ENCODE measurements at places on chromosomes 12 and 14. TPM values are rescaled to one million over a fixed set of nuclear protein-coding genes. Genes with fewer than 3 reads are reported as not detected.

GRCh38 chr12:2820432-2820831, 8.0 kb downstream of the ITFG2 start:
- DNase-seq: no peak

DNA sequence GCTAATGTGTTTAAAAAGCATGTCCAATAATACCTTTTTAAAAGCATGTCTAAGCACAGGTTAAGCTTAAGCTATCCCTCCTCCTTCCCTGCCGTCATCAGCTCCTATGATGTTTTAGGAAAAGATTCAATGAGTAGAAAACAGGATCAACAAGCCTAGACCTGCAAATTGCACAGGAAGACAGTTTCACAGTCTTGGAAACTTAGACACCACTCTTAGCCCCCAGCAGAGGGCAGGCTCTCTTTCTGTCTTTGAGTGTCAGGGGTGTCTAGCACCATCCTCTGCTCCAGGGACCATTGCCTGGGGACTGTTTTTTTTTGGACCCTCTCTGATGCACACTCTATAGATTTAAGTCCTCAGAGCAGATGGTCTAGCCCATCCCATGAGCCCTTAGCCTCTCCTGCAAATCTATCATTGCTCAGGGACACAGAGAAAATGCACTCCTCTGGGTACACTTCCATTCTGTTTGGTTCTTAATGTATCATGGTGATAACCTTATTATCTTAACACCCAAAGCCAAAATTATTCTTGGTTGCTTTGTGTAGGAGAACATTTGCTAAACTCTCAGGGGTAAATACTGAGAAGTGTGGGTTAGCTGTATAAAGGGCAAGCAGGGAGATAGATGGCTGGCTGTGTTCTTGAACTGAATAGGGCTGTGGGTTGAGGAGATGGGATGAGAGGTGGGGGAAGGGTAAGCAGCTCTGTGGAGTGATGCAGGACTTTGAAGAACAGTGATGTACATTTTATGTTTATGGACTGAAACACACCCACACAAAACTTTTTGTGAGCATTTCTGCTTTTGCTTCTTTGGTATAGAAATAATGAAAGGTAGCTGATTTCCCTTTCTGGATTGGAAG, 259.9 kb upstream of the DDHD1 start:
- DNase-seq: no peak

DNA sequence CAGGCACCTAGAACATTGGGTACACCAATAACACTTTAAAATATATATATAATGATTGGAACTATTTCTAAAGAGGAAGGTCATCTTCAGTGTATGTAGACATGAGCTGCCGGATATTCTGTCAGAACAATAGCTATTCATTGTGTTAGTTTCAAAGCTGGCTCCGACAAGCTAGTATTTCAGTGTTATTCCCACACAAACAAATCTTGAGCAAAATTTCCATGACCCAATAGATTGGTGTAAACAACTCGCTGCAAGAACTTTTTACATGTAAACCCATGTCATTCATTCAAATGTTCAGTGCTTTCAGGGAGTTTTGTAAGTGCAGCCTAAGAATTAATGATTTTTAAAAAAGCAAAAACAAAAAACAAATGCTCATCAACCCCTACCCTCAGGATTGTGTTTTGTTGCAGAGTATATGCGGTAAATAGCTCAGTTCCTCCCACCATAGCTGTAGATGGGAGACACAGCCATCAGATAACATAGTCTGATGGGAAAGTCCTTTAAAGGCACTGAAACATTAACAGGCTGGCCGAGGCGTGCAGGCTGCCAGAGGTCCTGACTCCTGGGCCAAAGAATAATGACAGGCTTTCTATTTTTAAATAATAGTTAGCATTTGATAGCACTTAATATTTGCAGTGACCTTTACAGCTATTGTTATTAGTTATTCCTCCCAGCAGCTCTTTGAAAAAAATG, 150.3 kb upstream of the ARHGAP5 start:
- no peak for DNase-seq

The RASSF8 gene
- total RNA-seq: 40.6 TPM

The SYNE3 gene
- 0.11 TPM for total RNA-seq

DNA sequence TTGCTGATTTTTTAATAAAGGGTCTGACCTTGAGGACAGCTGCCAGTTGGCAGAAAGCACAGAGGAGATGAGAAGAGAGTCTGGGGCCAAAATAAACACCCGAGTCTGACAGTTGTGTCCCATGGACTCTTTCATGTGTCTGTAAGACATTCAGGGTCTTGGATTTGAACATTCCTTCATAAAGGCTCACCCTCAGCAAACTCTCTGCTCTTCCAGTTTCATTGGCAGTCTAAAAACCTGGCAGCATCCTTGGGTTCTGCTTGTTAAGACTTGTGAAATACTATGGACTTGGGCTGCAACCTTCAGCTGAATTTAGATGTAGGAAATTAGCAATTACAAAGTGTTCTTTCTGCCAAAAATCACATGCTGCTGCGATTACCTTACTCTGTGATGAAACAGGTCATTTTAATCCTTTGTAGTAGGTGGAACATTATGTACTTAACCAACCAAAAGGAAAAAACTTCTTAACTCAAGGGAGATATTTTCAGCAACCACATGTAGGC, 32.0 kb upstream of the LMNTD1 start:
- no peak for DNase-seq

The TCL1A gene
- total RNA-seq: 0.31 TPM

All from H9 (cell line).